CD4-positive, alpha-beta T cell treated with Interleukin-4 for 1 hour (primary cell): ENCODE measurements at places on chromosomes 3 and 15.
A peak's percentile ranks its signal among the peaks of the same experiment; 100 is the strongest.

- no peak for DNase-seq
Measured at GRCh38 chr3:195129072-195129643, 141.8 kb downstream of the XXYLT1 start.

- no peak for DNase-seq
Measured at GRCh38 chr15:88717382-88718031, 78.7 kb downstream of the ISG20 start.

GRCh38 chr15:41259546-41260189, 28.6 kb downstream of the CHP1 start:
- DNase-seq = no peak

DNA sequence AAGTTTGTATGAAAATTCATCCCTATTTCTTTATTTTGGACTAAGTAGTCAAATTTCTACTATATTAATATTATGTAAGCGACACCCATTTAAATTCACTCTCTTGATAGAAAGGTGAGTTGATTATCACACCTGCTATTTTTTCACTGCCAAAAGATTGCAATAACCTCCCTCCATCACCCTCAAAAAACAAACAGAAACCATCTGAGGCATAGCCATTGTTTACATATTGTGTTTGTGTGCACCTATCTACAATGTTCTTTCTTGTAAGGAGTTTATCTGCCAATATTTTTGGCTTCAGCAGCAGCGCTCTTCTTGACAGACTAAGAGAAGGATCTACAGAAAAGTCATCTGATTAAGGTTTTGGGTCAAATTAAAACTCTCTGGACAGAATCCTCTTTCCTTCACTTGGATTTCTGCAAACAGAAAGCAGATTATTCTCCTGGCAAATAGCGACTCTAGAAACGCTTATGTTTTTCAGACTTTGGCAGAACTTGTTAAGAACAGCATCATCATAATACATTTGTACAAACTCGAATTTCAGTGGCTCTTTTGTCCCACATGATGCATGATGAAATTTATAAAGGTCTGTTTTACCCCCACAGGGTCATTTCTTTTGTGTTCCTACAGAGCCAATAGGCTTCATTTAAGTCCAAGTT, 48.6 kb downstream of the KCNMB2 start:
- DNase-seq = no peak

DNA sequence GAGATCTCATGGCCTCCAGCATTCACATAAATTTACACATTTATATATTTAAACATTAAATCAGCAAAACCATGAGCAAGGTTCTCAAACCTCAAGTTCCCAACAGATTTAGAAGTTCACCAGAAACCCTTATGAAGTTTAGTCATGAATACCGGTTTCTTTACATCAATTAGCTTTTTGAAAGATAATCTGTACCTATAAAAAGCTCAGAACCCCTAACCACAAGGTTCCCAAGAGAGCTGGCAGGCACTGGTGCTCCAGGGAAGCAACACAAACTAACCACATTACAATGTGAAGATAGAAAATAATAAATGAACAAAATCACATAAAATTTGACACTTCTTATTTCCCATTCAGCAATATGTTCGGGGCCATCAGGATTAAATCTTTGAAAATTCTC, 150.9 kb downstream of the FBN1 start:
- DNase-seq = no peak

DNA sequence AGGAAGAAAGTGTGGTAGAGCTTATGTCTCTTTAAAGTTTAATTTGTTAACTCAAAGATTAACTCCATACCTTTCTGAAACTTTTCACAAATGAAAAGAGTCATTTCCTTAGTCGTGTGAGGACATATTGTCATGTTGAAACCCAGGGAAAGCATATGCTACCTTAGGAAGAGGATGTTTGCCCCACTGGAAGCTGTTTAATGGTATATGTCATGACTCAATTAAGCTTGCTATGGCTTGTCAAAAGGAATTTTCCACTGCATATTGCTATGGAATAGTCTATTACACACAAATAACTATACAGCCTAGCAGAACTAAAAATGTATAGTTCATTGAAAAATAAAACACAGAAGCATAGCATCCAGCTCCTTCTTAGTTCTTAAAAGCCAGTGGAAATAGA, 69.9 kb downstream of the NSUN3 start:
- no peak for DNase-seq

- DNase-seq = no peak
Measured at GRCh38 chr15:78075490-78076230, 1.9 kb downstream of the TBC1D2B start.

DNA sequence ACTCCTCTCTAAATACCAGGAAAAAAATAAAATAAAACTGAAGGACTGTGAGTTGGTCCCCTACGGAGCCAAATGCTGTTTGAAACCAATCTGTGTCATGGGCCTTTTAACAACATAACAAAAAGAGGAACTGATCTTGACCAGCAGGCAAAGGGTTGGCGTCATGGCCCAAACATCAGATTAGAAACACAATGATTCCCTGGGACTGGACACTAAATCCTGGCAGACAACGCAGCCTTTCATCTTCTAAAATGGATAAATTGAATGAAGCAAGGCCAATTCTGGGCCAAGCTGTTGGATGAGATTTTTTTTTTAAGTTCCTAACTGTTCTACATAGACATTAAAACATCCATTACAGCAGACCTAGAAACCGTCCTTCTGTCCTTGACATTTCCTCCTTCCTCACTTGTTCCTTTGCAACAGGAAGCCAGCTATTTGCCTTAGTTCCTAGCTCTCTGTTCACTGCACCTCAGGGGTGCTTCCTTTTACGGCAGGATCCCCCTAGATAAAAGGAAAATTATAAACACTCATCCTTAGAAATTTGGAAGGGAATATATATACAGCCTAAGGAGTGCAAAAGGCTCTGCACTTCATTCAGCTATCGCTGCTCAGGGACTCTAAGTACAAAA, 21.6 kb upstream of the TAFA4 start:
- DNase-seq = no peak

GRCh38 chr15:66939016-66939415, 126.4 kb upstream of the SMAD3 start:
- no peak for DNase-seq

DNA sequence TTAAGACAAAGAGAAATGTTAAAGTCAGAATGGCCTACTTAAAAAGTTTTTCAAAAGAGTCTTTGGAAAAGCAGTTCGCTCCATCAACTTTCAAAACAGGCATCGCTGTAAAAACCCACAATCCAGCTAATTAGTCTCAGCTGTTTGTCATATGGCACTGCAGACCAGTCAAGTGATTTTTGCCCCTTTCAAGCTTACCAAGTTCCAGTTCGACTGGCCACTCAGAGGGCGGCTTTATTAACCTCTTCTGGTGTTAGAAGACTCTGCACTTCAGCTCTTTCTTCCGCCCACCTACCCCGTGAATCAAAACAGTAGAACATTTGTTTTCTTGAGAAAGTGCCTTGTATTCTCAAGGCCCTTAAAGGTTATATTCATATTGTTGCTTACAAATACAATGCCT, 19.3 kb downstream of the RAB27A start:
- no peak for DNase-seq

GRCh38 chr3:137992592-137992991, 17.4 kb upstream of the CLDN18 start:
- DNase-seq = no peak

- no peak for DNase-seq
Measured at GRCh38 chr3:196390116-196390515, 42.1 kb downstream of the UBXN7 start.

DNA sequence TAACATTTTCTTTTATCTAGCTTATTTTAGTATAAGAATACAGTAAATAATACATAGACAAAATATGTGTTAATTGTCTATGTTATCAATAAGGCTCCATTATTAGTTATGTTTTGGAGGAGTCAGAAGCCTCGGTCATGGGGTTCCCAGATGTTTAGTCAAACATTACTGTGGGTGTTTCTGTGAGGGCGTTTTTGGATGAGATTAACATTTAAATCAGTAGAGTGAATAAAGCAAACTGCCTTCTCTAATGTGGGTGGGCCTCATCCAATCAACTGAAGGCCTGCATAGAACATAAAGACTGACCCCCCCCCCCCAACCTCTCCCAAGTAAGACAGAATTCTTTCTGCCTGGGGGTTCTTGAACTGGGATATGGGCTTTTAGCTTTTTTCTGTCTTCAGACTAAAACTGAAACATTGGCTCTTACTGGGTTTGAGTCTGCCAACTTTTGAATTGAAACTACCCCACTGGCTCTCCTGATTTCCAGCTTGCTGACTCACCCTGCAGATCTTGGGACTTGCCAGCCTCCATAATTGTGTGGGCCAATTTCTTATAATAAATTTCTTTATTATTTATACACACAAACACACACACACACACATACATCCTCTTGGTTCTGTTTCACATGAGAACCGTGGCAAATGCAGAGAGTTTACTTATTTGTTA, 192.0 kb downstream of the TPRG1 start:
- DNase-seq = no peak

GRCh38 chr15:38391191-38391590, 62.7 kb upstream of the FAM98B start:
- no peak for DNase-seq

DNA sequence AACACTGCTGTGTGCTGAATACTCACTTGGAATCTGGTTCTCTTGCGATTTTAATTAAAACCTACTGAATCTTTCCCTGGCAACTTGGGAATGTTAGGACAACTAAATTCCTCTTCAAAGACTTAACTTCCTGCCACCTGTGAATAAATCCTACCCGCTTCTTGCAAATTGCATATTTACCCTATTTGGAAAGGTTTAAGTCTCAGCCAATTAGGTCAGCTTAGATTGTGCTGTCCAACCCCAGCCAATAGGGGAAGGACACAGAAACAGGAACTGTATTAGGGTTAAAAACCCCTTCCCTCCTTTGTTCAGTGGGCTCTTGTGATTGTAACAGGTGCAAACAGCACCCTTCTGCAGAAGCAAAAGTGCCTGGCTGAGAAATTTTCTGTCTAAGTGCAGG, 38.6 kb upstream of the FSTL1 start:
- DNase-seq = no peak

DNA sequence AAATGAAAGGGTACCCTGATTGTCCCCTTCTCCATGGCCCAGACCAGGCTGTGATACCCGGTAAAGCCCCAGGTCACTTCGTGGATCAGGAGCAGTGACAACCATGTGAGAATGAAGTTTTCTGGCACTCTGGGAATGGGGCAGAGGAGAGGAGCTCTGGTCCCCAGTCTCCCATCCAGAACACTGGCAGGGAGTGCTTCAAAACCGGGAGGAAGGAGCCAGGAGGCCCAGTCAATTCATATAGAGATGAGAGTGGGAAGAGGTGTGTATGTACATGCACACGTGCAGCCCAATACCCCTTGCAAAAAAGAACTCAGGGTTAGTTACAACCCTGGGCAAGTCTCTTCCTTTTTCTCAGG, 101.4 kb upstream of the TLE3 start:
- no peak for DNase-seq

GRCh38 chr3:152037953-152038352, 164.5 kb downstream of the SUCNR1 start:
- no peak for DNase-seq

DNA sequence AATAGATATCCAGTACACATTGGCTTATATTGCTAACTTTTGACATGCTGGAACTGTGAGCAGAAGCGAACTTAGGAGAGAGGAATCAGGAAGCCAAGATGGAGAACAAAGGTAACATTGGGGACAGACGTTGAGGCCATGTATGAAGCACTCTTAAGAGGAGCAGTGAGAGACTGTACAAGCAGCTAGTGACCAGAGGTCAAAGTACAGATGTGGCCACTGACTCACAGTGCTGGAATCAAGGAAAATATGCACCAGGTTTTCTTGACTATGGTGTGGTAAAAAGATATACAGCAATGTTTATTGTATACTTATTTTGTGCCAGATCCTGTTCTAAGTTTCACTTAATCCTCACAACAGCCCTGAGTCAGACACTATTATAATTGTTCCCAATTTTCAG, 2.0 kb upstream of the IL20RB start:
- no peak for DNase-seq

DNA sequence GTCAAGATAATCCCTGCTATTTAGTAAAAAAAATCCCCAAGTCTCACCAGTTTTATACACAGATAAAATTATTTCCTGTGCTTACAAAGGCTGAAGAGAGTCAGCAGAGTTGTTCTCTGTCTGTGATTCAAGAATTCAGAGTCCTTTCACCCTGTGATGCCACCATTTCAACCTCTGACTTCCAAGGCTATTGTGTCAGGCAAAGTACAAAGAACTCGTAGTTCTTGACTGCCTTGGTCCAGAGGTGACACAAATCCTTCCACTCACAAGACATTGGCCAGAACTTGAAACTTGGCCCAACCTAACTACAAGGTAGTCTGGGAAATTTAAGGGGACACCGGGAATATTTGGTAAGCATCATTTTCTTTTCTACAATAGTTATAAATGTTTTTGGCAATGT, 34.9 kb upstream of the CMC1 start:
- no peak for DNase-seq

GRCh38 chr3:42753757-42754156, 19.3 kb downstream of the CCDC13 start:
- no peak for DNase-seq

DNA sequence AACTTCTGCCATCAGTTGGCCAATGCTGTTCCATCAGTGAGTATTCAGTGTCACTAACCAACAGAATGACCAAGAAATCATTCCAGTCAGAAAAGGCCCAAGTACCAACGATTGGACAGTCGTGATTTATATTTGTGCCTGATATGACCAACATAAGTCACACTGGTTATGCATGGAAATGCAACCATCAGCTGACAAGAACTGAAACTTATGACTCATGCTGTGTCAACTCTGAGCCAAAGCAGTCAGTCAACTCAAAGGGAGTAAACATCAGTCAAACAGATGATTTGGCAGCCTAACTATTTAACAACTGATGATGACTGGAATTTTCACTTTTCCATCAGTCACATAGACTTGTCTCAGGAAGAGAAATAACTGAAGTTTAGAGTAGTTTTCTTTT, 142.4 kb downstream of the ANXA2 start:
- peak; percentile 14 for DNase-seq

GRCh38 chr3:53139906-53140846, 9.9 kb upstream of the RFT1 start:
- no peak for DNase-seq

GRCh38 chr3:85182975-85183752, 224.4 kb downstream of the CADM2 start:
- DNase-seq = no peak

DNA sequence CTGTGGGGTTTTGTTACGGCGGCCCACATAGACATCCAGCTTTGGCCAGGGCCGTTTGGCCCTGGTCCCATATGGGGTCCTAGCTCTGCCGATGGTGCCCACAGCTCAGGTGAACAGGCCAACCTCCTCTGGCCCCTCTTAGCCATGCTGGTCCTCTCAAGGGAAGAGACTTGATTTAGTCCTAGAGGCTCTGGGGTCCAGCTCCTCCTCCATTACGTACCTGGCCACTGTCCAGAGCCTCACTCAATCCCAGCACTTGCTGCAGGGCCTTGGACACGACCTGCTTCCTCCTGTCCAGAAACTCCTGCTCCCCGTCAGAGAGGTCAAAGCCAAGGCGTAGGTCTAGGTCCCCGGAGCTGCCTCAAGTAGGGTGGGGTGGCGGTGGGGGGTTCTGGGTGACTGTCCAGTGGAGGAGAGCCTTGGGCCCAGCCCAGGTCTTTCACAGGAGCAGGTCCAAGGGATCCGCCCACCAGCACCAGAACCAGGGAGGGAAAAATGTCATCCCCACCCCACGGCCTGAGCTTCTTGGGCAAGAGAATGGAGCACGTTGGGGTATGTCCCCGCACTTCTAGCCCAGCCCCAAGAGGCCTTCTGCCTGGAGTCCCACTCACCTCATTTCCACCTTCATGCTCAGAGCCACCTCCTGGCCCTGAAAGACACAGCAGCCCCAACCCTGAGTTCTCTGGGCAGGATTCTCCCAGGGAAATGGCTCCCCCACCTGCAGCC, 6.8 kb downstream of the PLA2G4F start:
- no peak for DNase-seq
